ENCODE measurements at places on chromosomes 7 and 10.

DNA sequence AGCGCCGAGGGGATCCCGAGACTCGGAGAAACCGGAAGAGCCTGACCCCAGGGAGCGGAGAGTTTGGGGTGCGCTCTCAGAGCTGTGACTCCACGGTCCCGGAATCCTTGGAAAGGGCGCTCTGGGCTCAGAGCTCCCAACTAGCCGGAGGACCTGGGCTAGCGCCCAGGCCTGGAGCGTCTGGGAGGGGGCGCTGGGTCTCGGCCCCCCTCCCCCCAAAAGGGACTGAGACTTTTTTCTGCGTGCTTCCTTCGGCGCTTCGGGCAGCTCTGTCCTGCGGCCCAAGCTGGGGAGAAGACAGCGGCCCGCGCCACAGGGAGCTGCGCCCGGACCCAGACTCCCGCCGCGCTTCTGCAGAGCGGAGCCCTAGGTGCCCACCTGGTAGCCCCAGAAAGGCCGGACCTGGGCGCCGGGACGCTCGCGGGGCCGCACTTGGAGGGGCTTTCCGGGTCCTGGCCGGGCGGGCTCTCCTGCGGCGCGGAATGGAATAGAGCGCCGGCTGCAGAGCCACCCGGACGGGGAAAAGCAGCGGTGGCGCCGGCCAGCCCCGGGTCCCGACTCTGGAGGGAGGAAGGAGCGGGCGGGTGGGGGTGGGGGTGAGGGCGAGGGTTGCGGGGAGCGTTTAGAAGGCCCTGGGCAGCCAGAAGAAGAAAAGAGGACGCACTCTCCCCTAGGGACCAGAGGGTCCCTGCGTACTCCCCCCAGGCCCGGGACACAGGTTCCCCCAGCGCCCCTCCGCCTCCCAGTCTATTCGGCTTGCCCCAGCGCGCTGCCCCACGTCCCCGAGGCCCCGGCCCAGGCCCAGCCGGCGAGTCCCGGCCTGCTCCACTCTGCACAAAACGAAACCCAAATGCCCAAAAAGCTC lies 4.7 kb downstream of the ZNF503 start:
- no peak for DNase-seq

DNA sequence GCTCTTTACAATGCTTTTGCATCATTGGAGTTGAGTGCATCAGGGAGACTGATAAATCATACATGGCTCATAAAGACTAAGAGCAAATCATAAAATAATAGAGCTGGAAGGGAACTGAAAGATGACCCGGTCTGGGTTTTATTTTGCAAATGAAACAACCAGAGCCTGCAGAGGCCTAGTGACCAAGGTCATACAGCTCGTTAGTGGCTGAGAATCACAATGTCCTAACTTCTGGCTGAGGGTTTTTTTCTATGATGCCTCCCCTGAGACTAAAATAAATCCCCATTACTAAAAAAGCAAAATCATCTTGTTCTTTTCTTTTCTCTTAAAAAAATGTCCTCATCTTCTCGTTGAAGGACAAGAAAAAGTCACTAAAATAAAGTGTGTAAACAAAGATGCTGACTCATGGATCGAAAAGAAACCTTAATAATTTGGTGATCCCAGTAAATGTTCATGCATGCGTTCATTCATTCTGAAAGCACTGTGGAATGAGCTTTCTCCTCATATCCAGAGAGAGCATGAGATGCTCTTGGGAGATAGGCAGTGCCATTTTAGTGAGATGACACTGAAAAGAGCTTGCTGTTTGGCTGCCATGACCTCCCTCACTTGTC lies 107.8 kb upstream of the PHYHIPL start:
- no peak for DNase-seq

GRCh38 chr10:76012716-76013327 lies 581.4 kb downstream of the LRMDA start:
- no peak for DNase-seq

DNA sequence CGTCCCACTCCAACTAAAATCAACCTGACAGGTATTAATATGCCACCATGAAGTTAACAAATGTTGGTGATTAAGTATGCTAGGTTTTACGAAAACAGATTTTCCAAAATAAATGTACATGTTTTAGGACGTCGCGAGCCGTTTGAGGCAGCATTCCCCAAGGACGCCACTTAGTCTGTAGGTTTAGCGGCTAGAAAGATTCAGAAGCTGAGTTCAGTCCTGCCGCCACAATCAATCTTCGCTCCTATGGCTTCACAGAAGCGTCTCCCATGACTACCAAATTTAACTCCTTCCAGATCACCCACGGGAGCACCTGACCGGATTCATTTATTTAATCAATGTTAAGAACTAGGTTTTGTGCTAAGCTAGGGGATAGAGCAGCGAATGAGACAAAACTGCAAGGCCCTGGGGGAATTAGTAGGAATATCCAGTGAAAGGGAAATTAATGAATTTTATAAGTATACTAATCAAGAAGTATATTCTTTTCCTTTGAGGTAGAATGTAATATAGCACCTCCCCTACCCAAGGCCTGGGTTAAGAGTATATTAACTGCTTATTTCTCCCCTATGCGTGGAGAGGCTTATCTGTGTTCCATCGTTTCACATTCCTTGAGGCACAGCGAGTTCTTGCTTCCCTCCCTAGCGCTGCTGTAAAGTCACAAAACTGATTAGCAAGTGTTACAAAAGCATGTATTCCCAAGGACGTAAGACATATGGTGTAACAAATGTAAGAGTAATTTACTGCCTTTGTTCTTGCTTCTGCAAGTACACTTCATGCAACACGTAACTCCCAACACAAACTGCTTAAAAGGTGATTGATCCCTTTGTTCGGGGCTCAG lies 994 bp upstream of the CYP51A1 start:
- peak; percentile 25 for DNase-seq

GRCh38 chr10:66822801-66823200 lies 103.0 kb upstream of the LRRTM3 start:
- DNase-seq, result no peak

DNA sequence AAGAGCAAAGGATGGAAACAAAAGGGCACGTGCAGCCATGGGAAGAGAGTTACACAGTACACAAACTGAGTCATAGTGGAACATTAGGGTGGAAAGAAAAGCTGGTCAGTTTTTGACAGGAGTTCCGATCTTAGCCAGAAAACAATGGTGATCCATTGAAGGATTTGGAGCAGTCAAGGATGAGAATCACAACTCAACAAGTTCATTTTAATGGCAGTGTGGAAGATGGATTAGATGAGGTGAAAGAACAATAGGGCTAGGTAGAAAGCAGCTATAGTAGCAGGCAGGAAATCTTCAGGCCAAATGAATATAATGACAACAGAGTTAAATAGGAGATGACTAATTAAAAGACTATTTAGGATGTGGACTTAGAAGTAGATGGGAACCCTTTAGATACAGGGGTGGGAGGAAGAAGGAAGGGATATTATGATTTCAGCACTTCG lies 136.3 kb downstream of the DOCK4 start:
- no peak for DNase-seq

- no peak for DNase-seq
Measured at GRCh38 chr7:78315119-78315518, 516.5 kb downstream of the PHTF2 start.

DNA sequence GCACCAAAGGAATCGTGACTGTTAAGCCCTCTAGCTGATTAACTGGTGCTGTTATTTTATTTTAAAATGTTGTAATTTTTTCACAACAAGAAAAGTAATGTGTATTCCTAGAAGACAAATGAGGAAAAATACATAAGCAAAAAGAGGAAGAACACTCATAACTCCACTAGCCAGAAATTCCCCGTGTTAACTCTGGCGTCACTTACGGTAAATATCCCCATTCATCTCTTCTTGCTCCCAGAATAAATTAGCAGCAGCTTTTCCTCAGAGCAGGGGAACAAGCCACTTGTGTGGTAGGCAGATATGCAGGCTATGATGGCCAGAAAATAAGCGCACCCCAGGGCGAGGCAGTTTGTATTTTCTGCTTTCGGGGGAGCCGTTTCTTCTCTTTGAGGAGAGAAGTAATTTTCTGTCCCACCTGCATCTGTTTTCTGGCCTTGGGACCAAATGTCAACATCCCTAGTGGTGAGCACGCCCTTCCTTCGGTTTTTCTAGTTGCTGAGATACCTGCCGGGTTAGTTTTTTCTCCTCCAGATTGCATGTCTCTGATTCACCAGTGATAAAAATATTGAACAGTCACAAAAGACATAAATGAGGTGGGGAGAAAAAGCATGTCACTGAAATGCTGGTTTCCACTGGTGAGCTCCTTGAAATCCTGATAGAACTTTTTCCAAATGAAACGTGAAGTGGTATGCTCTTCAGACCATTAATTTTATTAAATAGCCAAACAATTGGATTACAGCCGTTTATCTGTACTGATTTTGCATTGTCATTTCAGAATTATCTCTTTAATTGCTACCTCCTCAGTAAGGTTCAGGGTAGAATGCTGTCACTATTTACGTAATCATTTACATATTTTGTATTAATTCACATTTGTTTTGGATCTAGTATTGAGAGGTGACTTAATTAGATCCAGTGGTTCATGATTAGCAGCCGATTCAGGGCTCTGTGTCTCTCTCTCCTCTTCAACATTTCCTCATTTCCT lies 268.1 kb downstream of the CAMK1D start:
- DNase-seq, result no peak

DNA sequence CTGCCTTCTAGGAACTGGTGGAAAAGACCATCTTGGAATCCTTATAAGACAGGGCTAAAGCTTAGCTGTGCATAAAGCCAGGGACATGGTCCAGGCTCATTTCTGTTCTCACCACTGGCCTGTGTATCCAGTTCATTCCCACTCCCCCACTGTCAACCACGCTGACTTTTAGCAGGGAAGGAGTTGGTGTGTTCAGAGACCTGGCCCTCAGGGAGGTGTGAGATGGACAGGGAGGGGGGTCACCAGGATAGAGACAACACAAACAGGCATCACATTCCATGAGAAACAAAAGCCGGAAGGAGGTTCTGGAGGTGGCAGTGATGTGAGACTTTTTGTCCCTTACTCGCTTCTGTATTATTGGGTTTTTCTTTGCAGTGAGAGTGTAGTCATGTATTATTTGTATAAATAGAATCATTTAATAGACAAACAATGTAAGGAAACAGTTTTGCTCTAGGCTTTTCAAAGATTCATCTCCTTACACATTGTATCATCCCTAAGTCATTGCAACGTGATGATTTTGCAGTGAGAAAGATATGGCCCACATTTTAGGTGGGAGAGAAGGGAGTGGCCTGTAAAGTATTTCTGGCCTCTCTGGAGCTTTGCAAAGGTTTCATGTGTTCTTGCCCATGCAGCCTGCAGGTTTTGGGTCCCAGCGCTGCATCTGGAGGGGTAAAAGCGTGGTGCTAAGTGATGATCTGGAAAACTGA lies 52.0 kb downstream of the EEPD1 start:
- DNase-seq, result no peak

DNA sequence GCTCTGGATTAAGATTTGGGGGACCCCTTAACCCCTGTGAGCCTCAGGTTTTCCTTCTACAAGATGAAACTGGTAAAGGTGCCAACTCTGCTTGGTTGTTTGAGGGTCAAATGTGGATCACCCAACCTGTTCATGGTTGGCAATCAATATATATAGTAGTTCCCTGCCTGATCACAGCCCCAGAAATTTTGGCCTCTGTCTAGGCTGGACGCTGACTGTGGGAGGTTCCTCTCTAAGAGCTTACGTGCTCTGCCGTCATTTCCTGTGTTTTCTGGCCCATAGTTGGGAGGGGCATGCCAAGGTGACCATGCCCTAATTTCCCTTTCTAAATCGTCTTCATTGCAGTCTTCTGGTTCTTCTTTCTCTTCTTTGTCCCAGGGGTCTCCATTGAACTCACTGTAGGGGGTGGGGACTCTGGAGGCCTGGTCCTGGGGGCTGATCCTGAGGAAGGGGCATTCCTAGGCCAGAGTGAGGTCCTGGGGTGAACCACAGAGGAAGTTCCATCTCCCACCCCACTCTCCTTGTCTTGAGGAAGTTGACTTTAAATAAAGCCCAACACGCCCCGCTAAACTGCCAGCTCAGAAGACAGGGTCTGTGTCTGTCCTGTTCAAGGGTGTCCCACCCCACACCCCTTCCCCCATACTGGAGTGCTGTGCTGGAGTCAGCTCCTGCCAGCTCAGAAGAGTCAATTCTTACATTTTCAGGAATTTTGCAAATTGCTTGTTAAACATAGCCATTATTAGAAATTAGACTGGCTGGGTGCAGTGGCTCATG lies 98.9 kb upstream of the SDK1 start:
- no peak for DNase-seq

GRCh38 chr10:50275650-50276235 lies 24.4 kb upstream of the ASAH2 start:
- peak; percentile 40 for DNase-seq

- DNase-seq, result no peak
Measured at GRCh38 chr10:23060918-23061317, 34.5 kb upstream of the MSRB2 start.

DNA sequence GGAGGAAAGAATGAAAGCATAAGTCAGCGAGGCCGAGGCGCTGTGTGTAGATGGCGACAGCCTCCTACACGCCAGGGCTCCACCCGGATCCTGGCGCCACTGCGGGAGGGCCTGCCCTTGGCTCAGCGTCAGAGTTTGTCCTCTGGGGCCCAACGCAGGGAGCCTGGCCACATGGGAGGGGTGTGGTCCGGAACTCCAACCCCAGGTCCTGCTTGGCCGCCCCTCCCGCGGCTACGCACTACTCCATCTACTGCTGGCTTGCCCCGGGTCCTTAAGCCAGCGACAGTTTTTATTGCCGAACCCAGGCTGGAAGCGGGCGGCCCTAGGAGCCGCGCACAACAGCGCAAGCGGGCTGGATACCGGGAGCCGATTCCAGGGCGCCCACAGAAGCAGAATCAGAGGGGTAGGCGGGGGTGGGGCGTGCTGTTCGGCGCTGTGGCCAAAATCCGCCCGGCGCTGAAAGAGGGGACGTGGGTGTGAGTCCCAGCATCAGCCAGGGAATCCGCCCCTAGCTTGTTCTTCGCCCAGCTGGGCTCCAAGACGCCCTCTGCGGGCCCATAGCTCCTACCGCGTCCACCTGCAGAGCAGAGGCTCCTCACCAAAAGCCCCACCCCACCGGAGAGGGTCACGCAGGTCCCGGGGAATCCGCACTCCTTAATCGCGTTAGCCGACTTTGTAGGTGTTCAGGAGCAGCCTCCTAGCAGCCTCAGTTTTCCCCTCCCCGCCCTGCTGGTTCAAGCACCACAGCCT lies 4.5 kb downstream of the KAZALD1 start:
- peak; percentile 87 for DNase-seq

DNA sequence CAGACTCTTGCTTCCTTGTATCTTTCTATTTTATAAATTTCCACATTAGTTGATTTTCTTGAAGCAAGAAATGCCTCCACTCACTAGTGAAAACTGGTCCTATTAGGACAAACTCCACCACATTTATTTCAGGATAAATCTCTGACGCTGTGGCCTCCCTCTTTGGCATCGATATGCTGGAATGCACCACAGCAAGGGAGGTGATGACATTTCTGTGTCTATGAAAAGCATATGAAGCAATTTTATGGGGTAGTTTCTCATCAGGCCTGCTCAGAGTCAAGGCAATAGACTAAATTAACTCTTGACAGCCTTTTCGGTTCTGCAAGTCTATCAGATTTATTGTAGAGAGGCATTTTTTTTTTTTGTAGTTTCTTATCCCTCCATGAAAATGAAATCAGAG lies 304.4 kb downstream of the ZEB1 start:
- DNase-seq, result peak; percentile 50

GRCh38 chr7:157760004-157760730 lies 423.4 kb downstream of the DNAJB6 start:
- DNase-seq, result no peak

Measured in heart left ventricle (tissue), 16 donors.